ENCODE measurements at places on chromosomes 3 and 15. TPM values are rescaled to one million over a fixed set of nuclear protein-coding genes. Genes with fewer than 3 reads are reported as not detected.

NTRK3 gene
- polyA plus RNA-seq = 0.44 TPM

CATSPER2 gene
- polyA plus RNA-seq = 2.9 TPM

HTR3E gene
- polyA plus RNA-seq = not detected

ST8SIA2 gene
- not detected for polyA plus RNA-seq

CLDN1 gene
- 12.6 TPM for polyA plus RNA-seq

MOBP gene
- polyA plus RNA-seq = 0.10 TPM

OR5H6 gene
- polyA plus RNA-seq = not detected

CX3CR1 gene
- 2.6 TPM for polyA plus RNA-seq

CLDN16 gene
- 0.65 TPM for polyA plus RNA-seq

SI gene
- 0.02 TPM for polyA plus RNA-seq

ZBBX gene
- polyA plus RNA-seq = 7.1 TPM

LSMEM2 gene
- polyA plus RNA-seq = 0.10 TPM
